ENCODE measurements at places on chromosomes 3 and 15.

GRCh38 chr3:106068381-106068780 lies 199.6 kb upstream of the CBLB start:
- DNase-seq = no peak

DNA sequence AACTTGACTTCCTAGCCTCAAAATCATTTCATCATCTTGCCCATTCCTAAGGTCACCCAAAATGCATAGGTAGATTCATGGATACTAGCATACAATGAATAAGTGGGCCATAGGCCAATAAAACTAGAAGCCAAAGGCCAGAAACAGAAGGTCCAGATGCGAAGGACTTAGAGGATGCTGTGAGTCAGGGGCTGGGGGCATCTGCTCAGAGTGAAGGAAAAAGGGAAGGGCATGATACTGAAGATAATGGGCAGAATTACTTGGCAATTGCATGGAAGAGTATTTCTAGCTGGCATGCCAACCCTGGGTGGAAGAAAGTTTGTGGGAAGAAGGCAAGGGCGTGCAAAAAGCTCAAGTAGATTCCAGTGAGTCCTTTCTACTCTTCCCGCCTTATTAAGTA lies 27.5 kb downstream of the ILDR1 start:
- DNase-seq = no peak

DNA sequence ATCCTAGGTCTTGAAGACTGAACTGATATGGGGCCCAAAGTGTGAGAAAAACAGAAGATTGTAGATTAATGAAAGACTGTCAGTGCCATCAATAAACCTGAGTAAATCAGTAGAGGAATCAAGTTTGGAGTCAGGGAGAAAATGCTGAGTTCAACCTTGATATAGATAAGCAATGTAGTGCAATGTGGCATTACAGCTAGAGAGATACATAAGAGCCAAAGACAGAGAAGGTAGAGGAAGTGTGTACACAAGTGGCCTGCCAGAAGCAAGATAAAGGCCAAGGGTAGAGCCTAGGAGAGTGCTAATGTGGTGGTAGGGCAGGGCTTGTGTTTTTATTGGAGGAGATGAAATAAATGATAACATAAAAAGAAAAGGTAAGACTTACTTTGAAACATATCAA lies 26.0 kb upstream of the EID1 start:
- DNase-seq = no peak

DNA sequence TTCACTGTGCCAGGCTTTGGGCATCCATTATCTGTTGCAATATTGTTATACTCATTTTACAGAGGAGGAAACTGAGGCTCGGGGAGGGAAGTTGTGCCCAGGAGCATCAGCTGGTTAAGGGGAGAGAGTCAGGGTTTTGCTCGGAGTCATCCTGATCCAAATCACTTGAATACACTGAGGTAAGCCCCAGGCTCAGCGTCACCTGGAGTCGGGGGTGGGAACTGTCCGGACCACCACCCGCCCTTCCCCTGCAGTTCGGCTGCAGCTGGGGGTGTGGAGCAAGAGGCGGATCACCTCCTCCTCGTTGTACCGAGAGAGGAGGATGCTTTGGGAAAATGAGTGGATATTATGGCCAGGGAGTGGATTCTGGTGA lies 646 bp downstream of the HRH1 start:
- DNase-seq = no peak

GRCh38 chr3:9246189-9246588 lies 3.3 kb downstream of the SRGAP3 start:
- no peak for DNase-seq

- DNase-seq = peak; percentile 58
Measured at GRCh38 chr15:100770661-100771584, 108.7 kb upstream of the ALDH1A3 start.

DNA sequence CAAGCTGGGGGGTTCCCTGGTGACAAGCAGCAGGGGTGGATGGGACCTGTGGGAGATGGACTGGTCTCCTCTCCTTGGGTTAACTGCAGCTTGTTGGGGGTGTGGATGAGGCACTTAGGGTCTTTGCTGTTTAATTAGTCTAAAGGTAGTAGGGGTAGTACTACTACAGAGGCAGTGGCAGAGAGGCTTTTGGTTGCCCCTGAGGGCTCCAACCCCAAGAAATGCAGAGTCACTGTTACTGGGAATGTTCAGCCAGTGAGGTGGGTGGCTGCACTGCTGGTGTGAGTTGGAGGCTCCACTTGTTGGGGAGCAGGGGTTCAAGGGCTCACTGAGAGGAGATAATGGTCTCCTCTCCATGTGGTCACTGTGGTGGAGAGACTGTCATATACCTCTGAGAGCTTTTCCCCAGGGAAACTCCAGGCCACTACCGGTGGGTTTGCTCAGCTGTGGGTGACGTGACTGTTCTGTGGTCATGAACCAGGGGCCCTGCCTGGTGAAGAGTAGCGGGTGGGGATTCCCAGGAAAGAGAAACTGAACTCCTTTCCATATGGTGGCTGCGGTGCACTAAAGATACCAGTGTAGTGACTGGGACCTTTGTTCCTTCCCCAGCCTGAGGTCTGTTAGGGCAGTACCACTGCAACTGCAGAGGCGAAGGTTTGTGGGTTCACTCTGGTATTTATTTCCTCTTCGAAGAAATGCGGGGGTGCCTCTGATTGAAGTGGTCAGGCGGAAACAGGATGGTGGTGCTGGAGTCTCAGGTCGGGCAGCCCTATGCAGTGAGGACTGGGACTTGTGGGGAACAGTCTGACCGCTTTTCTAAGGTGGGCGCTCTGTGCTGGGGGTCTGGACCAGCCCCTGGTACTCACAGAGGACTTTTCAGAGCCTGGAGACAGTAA lies 68.9 kb upstream of the TNFSF10 start:
- no peak for DNase-seq

- DNase-seq = no peak
Measured at GRCh38 chr3:66363148-66363547, 137.7 kb downstream of the LRIG1 start.

DNA sequence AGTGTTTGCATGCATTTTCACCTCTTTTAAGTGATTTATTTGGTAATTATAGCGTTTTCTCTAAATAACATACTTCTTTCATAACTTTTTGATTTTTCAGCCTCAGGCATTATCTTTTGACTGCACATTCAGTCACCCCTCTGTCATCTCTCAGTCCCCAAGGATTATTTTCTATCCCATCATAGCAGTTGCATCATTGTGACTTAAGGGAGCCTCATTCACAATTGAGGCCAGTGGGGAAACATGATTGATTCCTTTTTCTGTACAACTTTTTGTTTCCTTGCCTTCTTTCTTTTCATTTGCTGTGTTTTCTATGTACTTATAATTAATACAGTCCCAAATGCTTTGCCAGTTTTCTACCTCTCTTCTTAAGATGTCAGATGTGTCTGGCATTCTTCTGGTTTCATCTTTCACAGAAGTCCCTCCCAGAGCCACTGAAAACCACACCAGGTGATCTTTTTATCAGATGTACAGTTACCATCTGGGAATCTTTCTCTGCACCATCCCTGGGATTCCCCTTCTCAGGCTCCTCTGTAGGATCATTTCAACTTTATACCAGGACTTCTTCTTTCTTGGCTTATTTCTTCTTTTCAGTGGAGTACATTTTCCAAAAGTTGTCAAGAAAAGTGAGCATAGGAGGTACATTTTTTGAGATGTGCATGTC lies 151.4 kb downstream of the RAP2B start:
- DNase-seq = peak; percentile 64

GRCh38 chr15:101128221-101129015 lies 123.4 kb downstream of the CHSY1 start:
- peak; percentile 98 for DNase-seq

- DNase-seq = peak; percentile 93
Measured at GRCh38 chr3:107987036-107987939, 103.5 kb downstream of the CD47 start.

DNA sequence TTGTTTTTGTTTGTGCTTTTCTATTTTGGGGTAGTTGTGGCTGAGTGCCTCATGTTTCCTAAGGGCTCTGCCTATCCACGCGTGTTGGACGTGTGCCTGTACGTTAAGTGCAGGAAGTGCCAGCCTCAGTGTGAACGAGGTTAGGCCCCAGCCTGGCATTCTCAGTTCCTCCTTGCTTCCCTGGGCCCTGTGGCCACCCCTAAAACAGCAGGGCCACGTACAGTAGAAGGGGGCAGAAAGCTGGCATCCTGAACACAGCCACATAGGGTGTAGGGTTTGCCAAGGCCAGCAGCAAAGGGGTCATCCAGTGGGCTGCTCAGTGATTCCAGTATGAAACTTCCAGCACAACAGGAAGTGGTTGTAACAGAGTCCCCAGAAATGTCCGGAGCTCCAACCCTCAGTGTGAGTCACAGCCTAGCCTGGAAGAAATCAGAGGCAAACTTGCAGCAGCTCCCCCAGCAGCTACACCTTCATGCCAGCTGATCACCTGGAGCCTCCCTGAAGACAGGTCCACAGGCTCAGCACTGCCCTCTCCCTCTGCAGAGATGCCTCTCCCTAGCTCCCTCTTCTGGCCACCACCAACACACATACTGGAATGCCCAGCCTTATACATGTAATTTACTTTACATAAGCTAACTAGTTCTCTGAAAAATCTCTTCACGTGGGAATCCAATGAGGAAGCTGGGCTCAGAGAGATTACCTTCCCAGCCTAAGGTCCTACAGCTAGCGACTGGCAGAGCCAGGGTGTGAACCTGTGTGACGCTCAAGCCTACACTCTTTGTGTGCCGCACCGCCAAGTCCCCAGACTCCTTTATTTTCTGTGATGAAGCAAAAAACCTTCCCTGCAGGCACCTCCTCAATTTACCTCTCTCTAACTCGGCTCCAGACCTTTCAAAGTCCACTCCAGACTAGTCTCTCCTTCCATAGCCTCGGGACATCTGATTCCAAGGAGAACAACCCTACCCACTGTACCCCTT lies 26.6 kb downstream of the ILDR1 start:
- peak; percentile 79 for DNase-seq

- DNase-seq = peak; percentile 95
Measured at GRCh38 chr3:173395412-173396181, 1.9 kb upstream of the NLGN1 start.

- DNase-seq = peak; percentile 63
Measured at GRCh38 chr3:133991209-133991608, 38.5 kb downstream of the SLCO2A1 start.

DNA sequence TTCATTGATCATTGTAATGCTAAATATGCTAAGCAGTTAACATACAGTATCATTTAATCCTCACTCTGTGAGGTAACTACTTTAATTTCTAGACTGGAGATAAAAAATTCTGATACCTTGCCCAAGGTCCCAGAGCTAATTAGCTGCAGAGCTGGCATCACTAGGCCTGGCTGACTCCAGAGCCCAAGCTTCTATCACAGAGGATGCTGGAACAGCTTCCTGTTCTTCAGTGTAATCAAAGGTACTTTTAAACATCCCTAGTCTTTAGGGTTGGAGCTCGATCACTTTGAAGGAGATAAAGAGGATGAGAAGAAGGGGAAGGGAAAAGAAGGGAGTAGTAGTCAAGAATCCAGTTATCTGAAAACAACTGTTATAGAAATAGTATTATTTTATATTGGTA lies 37.1 kb upstream of the BOC start:
- DNase-seq = no peak

GRCh38 chr15:69244798-69245197 lies 53.9 kb upstream of the PAQR5 start:
- DNase-seq = peak; percentile 28

- DNase-seq = no peak
Measured at GRCh38 chr3:112409041-112409440, 76.1 kb downstream of the CD200 start.

DNA sequence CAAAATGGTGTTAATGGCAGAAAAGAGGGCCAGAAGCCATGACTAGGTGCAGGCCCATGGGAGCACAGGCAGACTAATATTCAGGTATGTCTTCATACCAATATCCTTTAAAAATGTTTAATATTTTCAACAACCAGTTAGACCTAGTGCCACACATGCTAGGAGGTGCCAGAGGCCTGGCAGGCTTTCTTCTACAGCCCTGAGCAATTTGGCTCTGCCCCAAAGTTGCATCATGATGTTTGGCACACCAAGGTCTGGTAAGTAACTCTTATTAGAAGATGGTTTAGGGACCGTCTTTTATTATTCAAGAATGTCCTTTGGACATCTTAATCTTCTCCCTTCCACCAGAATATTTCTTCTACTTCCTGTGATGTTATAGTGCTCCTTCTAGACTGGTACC lies 34.8 kb downstream of the MITF start:
- DNase-seq = no peak

- no peak for DNase-seq
Measured at GRCh38 chr3:14837878-14838258, 19.1 kb downstream of the FGD5 start.

DNA sequence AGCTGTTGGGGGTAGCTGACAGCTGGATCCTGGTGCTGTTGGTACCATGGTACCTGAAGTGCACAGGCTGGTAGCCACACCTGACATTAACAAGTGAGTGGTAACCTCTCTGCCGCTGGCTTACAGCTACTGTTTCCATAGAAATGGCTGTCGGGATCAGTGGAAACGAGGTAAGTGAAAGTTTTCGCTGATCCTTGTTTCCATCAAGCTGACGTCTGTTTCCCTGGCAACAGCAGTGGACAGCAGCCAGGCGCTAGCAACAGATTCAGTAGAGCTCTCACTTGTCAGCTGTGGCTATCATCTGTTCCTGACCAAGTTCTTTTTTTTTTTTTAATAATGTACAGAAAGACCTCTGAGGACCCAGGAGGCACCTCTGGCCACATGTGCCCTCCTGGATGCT lies 166.2 kb downstream of the CHDH start:
- no peak for DNase-seq

DNA sequence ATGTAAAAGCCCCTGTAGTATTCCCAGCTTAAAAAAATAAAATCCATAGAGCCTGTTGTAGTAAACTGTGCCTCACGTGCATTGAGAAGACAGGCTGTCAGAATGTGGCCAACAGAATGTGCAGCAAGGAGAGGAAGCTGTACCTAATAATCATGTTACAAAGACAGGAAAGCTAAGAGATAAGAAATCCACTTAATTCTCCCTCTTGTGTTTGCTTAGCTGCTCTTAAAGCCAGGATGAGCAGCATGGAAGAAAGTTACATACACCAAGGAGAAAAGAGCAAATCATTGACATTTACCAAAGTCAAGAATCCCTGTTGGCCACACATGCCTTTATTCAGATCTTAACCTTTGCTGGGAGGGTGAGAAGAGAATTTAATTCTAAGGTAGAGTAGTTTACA lies 85.9 kb downstream of the TNIK start:
- no peak for DNase-seq
